ENCODE measurements at places on chromosomes 16 and 17. TPM values are rescaled to one million over a fixed set of nuclear protein-coding genes. Genes with fewer than 3 reads are reported as not detected.

- peak; percentile 92 for DNase-seq
Observed at GRCh38 chr16:79770244-79771064, 169.9 kb upstream of the MAF start.

The ATP2A1 gene
- 4.6 TPM for total RNA-seq

GRCh38 chr16:9929313-9929712, 252.9 kb downstream of the GRIN2A start:
- DNase-seq: no peak

- peak; percentile 73 for DNase-seq
Observed at GRCh38 chr17:69961501-69962145, 113.4 kb upstream of the KCNJ16 start.

The NOD2 gene
- 0.17 TPM for total RNA-seq

- DNase-seq: no peak
Observed at GRCh38 chr17:7478276-7479212, 887 bp downstream of the ZBTB4 start.
